LHCN-M2 (cell line): ENCODE measurements at places on chromosomes 7 and 10. TPM values are rescaled to one million over a fixed set of nuclear protein-coding genes. Genes with fewer than 3 reads are reported as not detected.

Gene CAMK1D
- 0.45 and 0.52 TPM in 2 replicates for total RNA-seq

Gene NFE2L3
- 1.6 and 2.6 TPM in 2 replicates for total RNA-seq

Gene AGR2
- not detected in 2 replicates for total RNA-seq

Gene CFAP70
- total RNA-seq: 0.45 and 0.46 TPM in 2 replicates

Gene NEUROG3
- total RNA-seq: not detected in 2 replicates

GRCh38 chr10:3496138-3496537 lies 288.9 kb downstream of the KLF6 start:
- no peak for DNase-seq

GRCh38 chr7:6536262-6537260 lies 14.7 kb downstream of the GRID2IP start:
- no peak for DNase-seq

DNA sequence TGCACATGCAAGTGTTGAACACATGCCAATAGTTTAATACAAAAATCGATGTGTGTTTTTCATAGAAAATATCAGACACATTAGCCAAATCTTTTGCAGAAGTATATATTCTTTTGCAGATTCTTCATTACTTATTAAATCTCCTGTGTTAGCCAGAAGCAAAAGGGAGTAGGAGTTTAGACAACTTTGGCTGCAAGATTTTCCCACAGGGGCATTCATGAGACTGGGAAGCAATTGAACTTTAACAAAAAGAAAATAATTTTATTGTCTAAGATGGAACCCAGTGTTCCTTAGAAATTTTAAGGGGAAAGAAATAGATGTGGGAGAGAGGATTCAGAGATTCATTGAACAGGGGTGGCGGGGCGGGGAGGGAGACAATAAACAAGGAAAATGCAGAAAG lies 1336.0 kb downstream of the GATA3 start:
- DNase-seq: no peak

DNA sequence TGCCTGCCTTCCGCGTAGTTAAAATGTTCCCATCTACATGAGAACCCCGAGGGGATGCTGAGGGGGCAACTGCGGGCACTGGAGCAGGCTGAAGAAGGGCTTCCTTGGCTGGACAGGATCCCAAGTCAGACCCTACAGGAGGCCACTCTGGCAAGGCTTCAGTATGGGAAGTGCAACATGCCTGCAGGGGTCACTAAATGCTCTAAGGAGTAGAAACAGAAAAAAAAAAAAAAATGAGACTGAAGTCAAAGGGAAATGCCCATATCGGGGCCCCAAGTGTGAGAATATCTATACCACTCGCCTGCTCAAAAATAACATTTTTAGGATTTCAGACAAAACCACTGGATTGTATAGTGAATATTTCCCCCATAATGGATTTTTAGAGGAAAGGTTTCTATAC lies 33.5 kb downstream of the FAM204A start:
- no peak for DNase-seq

- DNase-seq: no peak
Observed at GRCh38 chr10:108849688-108850087, 1073.6 kb downstream of the XPNPEP1 start.

DNA sequence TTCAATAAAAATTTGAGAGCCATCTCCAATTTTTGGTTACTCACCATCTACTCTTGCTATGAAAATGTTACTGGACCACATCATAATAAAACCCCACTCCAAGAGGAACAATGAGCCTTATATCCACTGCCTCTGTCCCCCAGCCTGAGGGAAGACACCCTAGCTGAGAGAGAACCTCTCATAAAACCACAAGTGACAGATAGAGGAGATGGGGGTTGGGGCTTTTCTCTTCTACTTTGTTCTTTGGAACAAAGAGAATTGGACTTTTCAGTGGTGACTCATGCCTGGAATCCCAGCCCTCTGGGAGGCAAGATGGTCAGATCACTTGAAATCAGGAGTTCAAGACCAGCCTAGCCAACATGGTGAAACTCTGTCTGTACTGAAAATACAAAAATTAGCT lies 27.6 kb upstream of the TAS2R16 start:
- peak; percentile 58 for DNase-seq
